CD8-positive, alpha-beta memory T cell (primary cell): ENCODE measurements at places on chromosomes 7 and 10. TPM values are rescaled to one million over a fixed set of nuclear protein-coding genes. Genes with fewer than 3 reads are reported as not detected.

GRCh38 chr7:47044625-47045024 is 537.3 kb downstream of the TNS3 start:
- no peak for DNase-seq

DNA sequence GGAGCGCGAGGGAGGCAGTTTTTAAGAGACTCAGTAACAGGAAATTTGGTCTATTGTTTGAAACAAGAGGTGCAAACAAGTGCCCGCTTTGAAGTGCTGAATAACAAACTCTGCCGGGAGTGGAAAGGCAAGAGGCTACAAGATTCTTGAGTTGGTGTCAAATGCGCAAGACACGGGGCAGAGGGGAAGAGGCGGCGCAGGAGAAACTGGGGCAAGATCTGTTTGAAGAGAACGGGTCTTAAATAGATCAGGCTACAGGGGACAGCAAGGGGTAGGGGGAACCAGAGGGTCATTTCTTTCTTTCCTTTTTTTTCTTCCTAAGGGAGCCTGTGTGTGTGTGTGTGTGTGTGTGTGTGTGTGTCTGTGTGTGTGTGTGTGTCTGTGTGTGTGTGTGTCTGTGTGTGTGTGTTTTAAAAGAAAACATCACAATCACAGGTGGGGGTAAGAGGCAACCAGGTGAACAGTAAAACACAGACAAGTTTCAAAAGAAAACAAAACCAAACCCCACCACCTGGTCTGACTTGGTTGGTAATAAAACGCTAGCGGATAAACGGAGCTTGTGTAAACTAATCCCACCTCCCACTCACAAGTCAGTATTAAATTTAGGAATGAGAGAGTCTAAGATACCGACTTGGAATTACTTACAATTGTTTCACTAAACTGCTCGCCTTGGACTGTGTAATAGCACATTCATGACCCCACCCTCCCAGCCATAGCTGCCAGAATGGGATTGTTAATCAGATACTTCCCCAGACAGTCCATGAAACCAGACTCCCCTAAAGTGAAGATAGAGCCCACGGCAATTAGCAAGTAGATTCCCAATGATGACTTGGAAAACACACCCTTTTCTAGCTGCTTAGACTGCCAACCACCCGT is 13.1 kb upstream of the CUX1 start:
- DNase-seq = peak; percentile 51

- no peak for DNase-seq
Measured at GRCh38 chr10:107163881-107164861, at the start of gene SORCS1. SORCS1 (minus strand) TSS chr10:107164706.

The EMX2 gene
- not detected for total RNA-seq

DNA sequence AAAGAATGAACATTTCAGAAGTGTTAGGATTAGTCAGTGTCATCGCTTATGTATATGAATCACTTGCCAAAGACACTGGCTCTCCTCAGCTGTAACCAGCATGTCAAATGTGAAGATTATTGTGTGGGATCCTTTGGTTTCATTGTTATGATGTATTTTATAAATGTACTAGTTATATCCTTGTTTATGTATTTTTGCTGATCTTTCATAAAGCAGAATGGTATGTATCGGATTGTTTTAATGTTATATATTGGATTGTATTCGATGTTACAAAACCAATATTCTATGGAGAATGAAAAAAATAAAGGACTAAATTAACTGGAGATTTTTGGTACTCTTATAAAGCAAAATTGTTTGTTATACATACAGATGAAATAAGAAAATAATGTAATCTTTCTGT is 49.2 kb downstream of the ACADSB start:
- DNase-seq = no peak

GRCh38 chr10:59283456-59284091 is 78.8 kb downstream of the FAM13C start:
- DNase-seq = no peak

The RBP3 gene
- not detected for total RNA-seq

GRCh38 chr7:22743014-22743413 is 16.0 kb downstream of the IL6 start:
- DNase-seq = no peak

GRCh38 chr10:58180666-58181065 is 87.0 kb downstream of the IPMK start:
- no peak for DNase-seq

DNA sequence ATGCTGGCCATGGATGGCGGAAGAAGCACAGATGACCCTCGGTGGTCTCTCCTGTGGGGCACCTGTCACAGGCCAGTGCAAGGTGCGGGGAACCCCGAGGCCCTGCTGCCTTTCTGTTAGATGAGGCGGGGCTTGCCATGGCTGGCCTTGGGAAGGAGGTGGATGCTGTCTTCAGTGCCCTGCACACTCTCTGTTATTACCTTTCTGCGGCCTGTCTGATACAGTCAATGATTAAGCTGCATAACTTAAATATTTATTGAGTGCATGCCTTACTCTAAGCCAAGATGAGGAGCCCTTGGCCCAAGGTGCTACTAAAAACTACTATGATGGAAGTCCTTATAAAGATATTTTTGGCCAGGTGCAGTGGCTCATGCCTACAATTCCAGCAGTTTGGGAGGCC is 36.7 kb upstream of the MNX1 start:
- no peak for DNase-seq

DNA sequence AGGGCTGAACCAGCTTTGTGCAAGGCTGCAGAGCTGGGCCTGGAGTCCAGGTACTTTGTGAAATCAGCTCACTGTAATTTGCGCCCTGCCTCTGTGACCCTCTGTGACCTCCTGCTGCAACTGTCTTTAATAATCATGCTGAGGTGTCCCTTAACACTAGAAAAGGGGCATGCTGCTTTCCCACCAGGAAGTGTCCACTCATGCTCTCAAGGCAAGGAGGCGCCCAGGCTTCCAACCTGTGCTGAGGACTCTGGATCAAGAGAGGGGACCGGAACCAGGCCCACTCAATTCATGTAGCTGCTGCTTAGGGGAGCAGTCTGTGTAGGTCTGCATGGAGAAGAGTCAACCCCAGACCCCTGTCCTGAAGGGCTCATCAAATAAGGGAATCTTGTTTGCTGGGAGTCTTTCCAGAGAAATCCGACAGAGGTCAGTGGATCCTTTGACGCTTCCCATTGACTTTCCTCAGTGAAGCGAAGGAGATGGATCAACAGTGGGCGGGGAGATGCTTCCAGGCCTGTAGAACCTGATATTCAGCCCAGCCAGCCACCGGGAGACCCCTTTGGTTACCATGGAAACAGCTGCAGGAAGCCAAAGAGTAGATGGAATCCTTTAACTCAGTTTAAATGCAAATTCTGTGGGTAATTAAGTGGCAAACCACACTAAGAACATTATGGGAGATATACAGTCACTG is 945.9 kb downstream of the GRID1 start:
- no peak for DNase-seq

The FAM185A gene
- 11.4 TPM for total RNA-seq

- DNase-seq = no peak
Measured at GRCh38 chr7:150968734-150969372, 9.3 kb downstream of the KCNH2 start.

DNA sequence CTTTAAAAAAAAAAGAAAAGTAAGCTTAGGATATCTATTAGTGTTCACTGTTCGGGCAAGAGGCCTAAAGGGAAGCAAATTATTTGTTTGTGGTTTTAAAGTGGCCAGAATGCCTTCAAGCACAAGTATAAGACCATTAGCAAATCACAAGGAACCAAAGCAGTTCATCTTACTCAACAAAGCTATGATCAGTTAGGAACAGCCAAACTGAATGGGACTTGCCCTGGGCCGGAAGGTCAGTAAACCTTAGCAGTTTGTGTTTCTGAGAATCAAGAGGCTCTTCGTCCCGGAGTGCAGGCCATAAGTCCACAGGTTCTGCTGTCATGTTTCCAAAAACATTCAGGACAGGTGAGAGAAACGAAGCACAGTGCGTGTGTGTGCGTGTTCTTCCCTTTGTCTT is 4.5 kb downstream of the FBXW4 start:
- DNase-seq = no peak

DNA sequence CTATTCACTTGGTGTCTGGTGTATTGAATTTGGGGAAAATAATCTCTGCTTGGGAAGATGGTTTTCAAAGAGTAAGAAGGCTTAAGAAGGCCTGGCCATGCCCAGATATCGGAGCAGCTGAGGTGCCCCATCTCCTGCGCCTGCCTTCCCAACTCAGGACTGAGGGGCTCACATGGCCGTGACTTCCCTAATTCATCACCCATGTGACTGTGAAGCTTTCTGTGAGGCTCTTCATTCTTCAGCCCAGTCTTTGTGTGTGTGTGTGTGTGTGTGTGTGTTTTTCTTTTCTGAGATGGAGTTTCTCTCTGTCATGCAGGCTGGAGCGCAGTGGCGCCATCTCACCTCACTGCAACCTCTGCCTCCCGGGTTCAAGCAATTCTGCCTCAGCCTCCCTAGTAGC is 53.2 kb downstream of the PROSER2 start:
- DNase-seq = no peak

DNA sequence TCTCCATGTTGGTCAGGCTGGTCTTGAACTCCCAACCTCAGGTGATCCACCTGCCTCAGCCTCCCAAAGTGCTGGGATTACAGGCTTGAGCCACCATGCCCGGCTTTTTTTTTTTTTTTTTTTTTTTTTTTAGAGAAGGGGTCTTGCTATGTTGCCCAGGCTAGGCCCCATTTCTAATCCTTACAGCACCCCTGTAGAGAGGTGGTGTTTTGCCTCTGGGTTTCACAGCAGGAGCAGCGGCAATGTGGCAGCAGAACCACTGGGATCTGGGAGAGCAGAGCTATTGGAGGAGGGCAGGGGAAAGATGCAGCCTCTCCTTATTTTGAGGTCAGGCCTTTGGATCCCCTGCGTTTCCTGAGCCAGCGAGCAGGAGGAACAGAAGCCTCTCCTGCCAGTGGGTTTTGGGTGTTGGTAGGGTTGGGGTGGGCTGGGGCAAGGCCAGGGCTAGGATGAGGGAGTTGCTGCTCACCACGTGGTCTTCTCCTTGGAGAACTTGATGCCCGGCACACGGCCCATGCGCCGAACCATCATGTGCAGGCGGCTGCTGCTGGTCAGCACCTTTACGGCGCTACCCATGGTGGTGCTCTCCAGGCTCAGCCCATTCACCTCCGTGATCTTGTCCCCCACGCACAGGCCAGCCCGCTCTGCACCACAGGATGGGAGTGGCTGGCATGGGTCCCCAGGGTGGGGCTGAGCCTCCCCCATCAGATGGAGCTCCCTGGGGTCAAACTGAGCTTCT is 7.8 kb downstream of the PDZD7 start:
- no peak for DNase-seq

The CREB5 gene
- total RNA-seq = not detected

- no peak for DNase-seq
Measured at GRCh38 chr7:106731646-106732444, 70.9 kb upstream of the CCDC71L start.

DNA sequence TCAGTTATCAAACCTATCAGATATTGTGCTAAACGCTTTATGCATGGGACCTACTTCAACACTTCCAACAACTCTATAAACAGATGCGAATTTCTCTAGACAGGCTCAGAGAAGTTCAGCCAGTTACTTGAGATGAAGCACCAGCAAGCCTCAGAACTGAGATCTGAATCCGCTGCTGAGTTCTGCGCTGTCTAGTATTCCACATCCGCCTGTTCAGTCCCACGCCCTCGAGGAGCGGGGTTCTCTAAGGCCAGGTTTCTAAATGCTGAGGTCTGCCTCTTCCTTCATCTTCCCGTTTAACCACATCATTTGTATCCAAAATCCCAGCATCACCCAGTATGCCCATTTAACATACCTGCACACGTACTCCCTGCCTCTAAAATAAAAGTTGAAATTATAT is 297.8 kb upstream of the ZNF32 start:
- no peak for DNase-seq

DNA sequence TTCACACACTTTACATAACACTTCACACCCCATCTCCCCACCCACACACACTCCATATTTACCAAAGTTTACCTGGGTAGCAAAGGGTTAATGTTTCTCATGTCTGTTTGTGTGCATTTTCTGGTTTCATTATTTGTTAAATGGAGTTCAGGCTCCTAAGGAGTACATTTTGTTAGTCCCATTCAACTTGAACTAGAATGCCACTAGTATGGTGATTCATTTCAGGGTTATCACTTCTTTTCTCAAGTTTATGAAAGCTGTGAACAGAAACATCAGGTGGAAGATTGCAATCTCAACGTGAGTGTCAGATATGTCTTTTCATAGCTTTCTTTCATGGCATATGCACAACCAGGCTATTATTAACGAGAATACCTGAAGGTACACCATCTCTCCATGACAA is 1027.5 kb downstream of the GATA3 start:
- DNase-seq = no peak

DNA sequence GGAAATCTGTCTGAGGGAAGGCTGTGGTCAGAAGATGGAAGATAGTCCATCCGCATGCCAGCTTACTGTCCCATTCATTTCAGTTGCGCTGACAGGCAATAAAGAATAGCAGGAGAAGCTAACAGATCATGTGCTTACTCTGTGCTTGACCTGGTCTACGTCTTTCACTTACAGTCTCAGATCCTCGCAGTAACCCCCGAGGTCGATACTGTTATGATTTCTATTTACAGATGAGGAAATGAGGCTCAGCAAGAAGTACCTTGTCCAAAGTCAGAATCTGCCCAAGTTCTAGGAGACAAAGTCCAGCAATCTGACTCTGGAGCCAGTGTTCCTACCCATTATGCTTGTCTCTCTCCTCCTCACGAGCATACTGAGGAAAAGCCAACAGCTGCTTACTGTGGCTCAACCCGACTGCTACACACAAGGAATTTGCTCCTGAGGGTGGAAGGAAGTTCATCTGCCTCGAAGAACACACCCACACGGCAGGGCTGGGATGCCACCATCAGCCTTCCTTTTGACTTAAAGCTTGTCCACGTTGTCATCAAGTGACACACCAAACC is 74.2 kb downstream of the MINPP1 start:
- DNase-seq = no peak

DNA sequence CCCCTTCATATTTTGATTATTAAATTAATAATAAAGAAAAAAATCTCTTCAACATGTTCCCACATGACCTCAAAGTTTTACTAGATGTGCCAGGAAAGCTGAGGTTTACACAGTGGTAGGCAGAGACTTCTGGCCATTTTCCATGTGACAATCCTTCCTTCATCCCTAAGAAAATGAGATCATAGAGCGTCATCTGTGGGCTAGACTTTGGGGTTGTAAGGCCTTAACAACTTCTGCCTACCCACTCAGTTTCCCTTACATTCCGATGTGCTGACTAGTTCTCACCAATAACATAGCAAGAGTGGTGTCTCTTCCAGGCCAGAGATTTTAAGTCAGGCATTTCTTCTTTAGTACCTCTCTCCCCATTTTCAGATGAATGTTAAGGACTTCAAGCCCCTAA is 171.1 kb upstream of the PHF14 start:
- no peak for DNase-seq

DNA sequence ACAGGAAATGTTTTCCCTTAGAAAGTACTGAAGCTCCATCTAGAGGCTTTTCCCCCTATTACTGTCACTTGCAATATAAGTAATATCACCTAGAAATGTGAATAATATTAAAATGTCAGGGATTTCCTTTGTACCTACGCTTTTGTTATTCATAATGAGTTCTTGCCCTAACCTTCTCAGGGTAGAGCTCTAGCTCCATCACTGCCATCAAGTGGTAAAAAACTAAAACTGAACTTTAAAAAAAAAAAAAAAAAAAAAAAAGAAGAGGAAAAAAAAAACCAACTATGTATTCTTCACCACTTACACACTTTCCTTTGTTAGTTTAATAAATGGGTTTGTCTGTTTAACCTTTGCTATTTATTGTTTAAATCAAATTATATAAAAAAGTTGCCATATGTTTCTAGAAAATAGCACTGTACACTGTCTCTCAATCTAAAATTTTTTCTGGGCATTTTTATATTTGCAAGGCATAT is 49.9 kb downstream of the DNAJC1 start:
- peak; percentile 11 for DNase-seq
